ENCODE measurements at places on chromosomes 6 and 20.

DNA sequence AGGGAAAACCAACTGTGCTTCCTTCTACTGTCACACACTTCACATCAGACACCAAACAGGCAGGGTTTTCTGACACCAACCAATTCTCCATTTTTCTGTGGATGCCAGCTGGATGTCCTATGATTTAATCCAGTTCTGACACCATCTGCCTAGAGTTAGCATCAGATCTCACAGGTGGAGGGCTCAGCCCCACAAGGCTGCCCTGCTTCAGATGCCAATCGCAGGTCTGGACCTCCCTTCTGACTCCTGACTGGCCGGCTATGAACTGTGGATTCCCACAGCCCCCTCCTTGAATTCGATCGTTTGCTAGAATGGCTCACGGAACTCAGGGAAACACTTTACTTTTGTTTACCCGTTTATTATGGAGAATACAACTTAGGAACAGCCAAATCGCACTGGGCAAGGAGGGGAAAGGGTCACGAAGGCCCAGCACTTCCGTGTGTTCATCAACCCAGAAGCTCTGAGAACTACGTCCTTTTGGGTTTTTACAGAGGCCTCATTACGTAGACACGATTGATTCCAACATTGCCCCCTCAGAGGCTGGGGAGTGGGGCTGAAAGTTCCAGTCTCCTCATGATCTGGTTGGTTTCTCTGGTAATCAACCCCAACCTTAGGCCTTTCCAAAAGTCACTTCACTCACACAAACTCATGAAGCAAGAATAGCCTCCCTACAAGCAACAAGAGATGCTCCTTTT, 25.4 kb upstream of the MAS1 start:
- no peak for DNase-seq

GRCh38 chr6:90315354-90315950, 18.8 kb upstream of the BACH2 start:
- DNase-seq = no peak

GRCh38 chr6:167913699-167914098, 83.8 kb upstream of the KIF25 start:
- DNase-seq = no peak

- no peak for DNase-seq
Measured at GRCh38 chr6:30600451-30600961, 16.5 kb downstream of the PPP1R10 start.

- no peak for DNase-seq
Measured at GRCh38 chr20:44805335-44805978, 4.9 kb downstream of the RIMS4 start.

GRCh38 chr6:16949716-16950115, 152.1 kb upstream of the STMND1 start:
- peak; percentile 48 for DNase-seq

- peak; percentile 66 for DNase-seq
Measured at GRCh38 chr6:144931172-144932035, 646.3 kb downstream of the UTRN start.

GRCh38 chr6:89368107-89368506, 15.6 kb upstream of the UBE2J1 start:
- peak; percentile 71 for DNase-seq

GRCh38 chr6:38573801-38574395, 65.8 kb downstream of the BTBD9 start:
- no peak for DNase-seq

DNA sequence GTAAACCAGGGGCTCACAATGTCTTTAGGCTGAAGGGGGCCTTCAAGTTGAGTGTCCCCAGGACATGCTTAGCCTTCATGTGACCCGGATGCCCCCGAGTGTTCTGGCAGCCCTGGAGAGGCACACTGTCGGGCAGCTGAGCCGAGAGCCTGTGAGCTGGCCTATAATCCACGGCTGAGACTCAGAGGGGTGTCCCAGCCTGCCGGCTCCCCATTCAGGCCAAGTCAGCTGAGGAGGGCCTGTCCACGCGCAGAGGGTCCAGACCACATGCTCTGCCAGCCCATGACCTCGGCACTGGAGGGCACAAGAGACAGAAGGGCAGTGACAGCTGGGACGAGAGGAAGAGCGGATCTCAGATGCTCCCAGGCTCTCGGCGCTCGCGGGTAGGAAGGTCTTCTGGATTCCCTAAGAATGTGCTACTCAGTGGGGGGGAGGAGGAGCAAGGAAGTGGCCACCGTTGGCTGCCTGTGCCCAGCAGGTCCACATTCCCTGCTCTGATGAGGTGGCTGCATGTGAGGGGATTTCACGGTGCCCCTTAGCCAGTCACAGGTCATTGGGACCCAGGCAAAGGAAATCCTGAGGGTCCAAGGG, 224.7 kb downstream of the NRN1 start:
- DNase-seq = no peak

DNA sequence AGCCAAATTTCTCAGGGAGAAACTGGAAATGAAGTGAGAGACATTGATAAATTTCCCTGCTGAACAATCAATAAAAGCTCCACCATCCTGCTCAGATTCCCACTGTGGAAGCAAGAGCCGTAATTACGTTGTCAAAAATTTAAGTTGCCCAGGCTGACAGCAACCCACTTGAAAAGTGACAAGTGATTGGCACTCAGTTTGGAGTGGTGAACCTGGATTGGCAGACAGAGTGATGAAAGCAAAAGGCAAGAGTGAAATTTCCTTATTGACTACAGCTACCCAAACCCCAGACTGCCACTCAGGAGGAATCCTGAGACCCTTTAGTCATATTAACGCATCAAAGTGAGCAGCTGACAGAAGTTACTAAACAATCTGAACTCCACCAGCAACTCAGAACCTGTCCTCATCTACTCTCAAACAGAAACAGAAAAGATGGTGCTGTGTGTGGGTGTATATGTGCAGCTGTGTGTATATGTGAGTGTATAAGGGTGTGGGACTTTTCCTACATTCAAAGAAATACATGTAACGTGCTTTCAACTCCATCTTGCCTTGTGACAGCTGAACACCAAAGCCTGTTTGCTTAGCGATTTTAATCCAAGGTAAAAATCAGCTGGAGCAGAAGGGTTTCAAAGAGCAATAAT, 157.4 kb downstream of the PKHD1 start:
- no peak for DNase-seq

DNA sequence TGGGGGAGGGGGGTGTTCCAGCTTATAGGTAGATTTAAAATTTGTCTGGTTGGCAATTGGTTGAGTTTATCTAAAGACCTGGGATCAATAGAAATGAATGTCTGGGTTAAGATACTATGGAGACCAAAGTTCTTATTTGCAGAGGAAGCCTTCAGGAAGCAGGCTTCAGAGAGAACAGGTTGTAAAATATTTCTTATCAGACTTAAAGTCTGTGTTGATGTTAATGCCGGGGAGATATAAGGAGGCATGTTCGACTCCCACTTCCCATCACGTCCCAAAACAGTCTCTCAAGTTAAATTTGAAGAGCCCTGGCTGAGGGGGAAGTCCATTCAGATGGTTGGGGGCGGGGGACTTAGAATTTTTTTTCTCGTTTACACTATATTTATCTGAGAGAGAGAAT, 12.3 kb upstream of the BLCAP start:
- DNase-seq = no peak

GRCh38 chr20:20695250-20695816, 17.1 kb downstream of the RALGAPA2 start:
- DNase-seq = no peak

DNA sequence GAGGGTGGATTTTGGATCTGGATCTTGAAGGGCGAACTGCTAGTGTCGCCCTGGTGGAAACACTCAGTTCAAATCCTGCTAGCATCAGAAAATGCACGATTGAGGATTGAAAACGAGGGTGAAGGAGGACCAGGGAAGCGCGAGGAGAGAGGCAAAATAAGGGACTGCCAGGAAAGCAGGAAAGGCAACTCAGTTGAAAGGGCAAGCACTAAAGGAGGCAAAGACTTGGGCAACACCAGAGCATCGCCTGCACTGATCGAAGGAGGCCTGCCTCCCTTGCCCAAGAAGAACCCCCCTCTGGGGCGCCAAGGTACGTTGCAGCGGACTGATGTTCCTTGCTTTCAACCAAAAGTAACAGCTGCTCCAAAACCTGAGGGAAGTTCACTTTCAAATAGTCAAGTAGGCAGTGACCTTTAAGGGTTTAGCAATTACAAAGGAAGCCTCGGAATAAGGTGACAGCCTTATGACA, 308 bp upstream of the COL21A1 start:
- no peak for DNase-seq

DNA sequence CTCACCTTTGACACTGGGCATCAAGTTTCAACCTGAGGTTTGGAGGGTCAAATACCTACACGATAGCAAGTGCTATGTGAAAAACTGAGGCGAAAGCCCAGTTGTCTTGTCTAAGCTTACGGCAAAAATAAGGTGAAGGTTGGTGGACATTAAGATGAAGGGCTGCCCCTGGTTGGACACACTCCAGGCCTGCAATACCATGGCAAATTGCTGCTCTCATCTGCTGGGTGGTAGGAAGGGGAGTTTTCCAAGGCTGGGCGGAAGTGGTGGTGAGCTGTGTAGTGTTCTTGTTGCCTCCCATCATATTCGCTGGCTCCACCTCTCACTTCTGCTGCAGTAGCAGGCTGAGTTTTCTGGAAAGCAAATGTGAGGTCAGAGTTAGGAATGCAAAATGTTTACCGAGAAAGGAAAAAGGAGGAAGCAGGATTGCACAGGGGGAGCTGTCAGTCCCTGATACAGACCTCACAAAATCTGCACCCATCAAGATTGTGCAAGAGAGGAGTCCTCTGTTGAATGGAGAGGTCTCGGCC, 33.7 kb downstream of the SCP2D1 start:
- DNase-seq = no peak

GRCh38 chr20:2254333-2254732, 41.5 kb upstream of the TGM3 start:
- DNase-seq = peak; percentile 30

DNA sequence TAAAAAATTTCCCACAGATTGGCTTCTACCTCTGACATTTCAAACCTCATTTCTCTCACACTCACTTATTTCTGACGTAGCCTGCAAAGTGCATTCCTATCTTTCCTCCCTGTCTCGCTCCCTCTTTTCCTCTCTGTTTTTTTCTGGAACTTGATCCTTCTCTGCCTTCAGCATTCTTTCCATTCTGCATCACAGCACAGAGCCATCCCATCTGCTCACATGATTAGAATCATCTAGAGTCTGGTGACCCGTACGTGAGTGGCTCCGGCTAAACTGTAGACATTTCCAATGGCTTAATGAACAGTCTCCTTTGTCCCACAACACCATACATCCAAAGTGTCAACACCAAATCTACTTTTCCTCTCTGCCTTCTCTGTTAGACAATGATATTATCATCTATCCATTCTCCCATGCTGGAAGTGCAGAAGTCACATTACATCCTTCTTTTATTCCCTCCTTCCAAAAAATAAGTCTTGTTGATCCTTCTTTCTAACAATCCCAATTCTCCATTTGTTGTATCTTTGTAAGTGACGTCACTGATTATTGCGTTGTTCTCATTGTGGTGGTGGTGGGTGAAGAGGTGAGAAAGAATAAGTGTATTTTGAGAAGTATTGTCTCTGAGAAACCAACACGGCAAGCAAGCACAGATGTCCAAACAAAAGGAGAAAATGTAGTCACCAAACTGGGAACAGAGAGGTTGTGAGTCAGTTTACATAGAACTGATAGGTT, 41.6 kb downstream of the OPRM1 start:
- no peak for DNase-seq

- DNase-seq = peak; percentile 88
Measured at GRCh38 chr6:25138233-25138933, 140.8 kb upstream of the CARMIL1 start.

GRCh38 chr6:133337308-133337707, 96.2 kb downstream of the EYA4 start:
- peak; percentile 20 for DNase-seq
